ENCODE measurements at places on chromosomes 12 and 14. TPM values are rescaled to one million over a fixed set of nuclear protein-coding genes. Genes with fewer than 3 reads are reported as not detected.

The BAG5 gene
- 24.8 TPM for total RNA-seq

The CKB gene
- total RNA-seq: 531 TPM

The SLC25A47 gene
- total RNA-seq: not detected

The GYS2 gene
- total RNA-seq: not detected

The MMP19 gene
- 1.6 TPM for total RNA-seq

The TAS2R46 gene
- total RNA-seq: 0.85 TPM

The CYP46A1 gene
- 0.57 TPM for total RNA-seq

The TSPAN8 gene
- 0.16 TPM for total RNA-seq

All from WTC11 (cell line).